ENCODE measurements at places on chromosomes 3 and 15.
A peak's percentile ranks its signal among the peaks of the same experiment; 100 is the strongest.

GRCh38 chr15:70200511-70201424, 103.1 kb upstream of the TLE3 start:
- DNase-seq: no peak

DNA sequence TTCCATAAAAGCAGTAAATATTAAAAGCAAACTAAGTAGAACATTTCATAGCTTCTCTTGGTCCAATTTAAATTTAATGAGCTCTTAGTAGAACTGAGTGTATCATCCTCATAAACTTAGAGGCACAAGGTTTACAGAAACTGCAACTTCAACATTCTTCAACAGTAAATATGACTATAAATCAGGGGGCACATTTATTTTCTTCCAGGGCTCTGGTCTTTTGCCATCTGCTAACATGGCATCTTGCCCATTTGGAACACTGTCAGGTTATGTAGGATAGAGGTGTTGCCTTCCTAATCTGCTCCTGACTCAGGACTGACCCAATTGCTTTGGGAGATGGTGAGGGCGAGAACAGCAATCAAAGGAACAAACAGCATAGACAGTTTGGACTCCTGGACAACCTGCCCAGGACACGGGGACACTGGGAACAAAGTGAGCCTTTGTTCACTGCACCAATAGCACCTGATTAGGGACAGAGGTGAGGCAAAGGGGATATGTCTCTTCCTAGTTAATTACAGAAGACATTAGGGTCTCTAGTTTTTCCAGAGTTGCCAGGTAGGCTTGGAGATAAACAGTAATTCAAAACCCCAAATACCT, 610.2 kb upstream of the ROBO2 start:
- DNase-seq: no peak

GRCh38 chr3:44954304-44954703, 21.7 kb downstream of the ZDHHC3 start:
- no peak for DNase-seq

- DNase-seq: no peak
These were observed 30.7 kb downstream of the DZIP3 start for GRCh38 chr3:108620250-108620649.

DNA sequence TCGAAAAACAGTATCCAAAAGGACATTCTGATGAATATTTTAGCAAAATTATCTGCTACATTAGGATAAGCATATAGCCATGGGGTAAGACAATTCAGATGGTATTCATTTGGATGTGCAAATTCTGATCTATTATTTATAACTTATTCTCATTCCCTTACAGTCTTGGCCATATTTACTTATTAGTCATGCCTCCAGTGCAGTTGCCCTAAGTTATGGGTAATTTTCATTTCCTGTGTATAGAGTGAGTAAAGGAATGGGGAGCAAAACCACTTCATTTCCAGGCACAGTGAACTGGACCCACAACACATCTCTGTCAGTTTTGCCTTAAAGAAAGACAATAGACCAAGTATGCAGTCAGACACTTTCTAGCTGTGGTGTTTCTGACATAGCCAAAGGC, 134.3 kb downstream of the POLQ start:
- DNase-seq: no peak

DNA sequence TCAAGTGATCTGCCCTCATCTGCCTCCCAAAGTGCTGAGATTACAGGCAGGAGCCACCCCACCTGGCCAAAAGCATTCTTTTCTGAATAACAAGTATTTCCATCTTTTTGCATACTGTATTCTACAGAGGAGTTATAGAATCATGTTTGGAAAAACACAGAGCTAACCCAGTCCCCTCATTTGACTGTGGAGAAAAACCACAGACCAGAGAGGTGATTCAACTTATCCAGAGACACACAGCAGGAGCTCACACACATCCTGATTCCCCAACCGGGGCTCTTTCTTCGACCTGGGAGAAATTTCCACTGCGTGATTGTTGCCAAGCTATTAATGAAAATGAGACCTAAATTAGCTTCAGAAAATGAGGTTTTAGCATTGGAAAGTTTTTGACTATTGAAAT, 176.1 kb upstream of the TLE3 start:
- no peak for DNase-seq

GRCh38 chr3:67075295-67075694, 77.2 kb downstream of the KBTBD8 start:
- DNase-seq: no peak

DNA sequence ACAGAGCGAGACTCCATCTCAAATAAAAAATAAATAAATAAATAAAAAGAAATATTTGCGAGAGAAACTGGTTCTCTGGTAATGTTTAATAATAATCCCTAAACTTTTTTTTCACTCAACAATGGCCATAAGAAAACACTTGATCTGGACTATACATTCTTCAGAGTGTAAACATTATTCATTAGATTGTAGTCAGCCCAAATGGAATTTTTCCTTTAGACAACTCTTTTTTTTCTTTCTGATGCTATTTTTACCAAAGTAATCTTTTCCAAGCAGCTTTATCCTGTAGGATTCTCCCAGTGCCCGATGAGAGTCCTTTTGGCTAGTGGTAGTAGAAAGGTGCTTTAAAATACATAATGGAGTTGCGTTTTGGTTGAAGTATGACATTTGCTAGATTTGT, 90.4 kb downstream of the NEDD4 start:
- no peak for DNase-seq

DNA sequence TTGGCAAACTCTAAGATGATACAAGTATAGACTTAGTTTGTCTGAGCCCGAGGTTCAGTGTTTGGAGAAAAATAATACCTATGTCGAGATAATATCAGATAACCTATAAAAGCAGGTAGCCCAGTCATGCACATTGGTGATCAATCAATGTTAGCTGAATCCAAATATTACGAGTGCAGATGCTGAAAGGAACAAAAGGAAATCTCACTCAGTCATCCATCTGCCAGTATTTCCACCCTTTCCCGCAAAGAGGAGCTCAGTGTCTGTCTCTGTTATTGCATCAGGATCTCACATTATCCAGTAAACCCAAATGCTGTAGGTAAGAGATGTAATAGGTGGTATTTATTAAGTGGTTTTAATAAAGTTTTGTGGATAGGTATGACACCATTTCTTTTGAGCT, 251.2 kb upstream of the CTDSPL start:
- no peak for DNase-seq

- no peak for DNase-seq
These were observed 344.6 kb upstream of the PROK2 start for GRCh38 chr3:72129501-72130094.

- no peak for DNase-seq
These were observed 1427.6 kb downstream of the ZPLD1 start for GRCh38 chr3:103862415-103862814.

DNA sequence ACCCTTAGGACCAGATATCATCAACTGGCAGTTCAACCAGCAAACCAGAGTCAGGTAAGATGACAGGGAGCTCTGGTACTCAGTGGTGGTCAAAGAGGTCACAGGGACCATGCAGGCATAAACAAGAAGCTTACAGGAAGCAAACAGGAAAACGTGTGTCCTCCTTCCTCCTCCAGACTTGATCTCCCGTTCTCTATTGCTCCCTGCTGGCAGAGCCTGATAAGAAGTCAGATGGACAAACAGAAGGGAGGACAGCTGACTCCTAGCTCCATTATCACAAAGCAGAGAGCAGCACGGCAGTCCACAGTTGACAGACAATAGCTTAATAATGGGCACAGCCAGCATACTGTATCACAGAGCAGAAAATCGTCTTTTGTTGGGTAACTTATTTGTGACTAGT, 156.5 kb upstream of the SLC2A2 start:
- no peak for DNase-seq

DNA sequence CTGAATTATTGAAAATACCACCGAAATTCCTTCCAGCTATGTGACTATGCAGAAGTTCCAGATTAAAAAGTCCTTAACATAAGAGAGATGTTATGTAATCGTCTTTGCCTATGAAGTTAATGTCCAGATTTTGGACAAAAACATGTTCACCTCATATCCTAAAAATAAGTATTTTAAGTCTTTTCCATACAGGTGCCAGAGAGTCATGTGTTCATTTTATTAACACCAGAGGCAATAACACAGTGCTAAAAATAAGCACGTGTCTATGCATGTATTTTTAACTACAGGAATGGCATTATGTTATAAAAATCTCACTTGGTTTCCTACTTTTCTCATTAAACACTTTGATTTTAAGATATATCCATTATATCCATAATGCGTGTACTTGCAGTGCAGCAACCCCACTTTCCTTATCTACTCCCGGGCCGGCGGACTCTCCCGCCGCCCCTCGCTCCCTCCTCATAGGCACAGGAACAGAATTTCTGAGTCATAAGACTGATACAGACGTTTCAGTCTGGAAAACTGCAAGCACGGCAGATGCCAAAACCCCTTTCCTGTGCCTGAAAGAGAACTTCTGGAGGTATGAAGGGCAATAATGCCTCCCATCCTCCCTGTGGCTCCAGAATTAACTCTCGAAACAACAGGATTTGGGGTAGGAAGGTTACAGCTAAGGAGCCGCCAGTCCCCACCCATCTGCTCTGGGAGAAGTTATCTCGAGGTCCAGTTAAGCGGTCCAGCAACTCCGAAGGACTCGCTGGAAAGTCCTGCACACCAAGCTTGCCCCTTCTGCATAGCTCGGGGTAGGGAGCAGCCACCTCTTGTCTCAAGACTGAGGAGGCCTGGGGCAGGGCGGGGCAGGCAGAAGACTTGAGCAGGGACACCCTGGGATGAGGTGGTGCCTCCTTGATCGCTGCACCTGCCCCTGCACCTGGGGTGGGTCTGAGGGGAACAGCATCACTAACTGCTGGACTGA, 22.3 kb upstream of the PSTPIP1 start:
- DNase-seq: no peak

DNA sequence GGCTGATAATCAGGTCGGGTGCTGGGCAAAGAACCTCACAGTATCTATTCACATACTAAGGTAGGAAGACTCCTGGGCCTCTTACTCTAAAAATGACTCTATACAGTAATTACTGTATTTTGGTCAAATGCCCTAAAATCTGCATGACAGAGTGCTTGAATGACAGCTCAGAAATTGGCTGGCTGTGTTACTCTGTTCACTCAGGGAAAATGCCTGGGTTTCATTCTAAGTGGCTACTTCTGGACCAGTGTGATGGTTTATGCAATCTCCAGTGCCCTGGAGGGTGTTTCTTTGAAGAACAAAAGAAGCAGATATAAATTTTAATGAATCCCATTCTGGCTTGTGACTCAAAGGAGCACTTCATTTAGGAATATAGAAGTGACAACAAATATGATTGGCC, 2.2 kb downstream of the GABRR3 start:
- DNase-seq: no peak

- peak; percentile 42 for DNase-seq
These were observed 401.3 kb upstream of the CFAP20DC start for GRCh38 chr3:59450946-59451763.
